Stimulated activated CD8-positive, alpha-beta memory T cell treated with anti-CD3 and anti-CD28 coated beads, Interleukin-4, amount 100 ng/mL, for 48 hours (primary cell): ENCODE measurements at places on chromosomes 6 and 20.

DNA sequence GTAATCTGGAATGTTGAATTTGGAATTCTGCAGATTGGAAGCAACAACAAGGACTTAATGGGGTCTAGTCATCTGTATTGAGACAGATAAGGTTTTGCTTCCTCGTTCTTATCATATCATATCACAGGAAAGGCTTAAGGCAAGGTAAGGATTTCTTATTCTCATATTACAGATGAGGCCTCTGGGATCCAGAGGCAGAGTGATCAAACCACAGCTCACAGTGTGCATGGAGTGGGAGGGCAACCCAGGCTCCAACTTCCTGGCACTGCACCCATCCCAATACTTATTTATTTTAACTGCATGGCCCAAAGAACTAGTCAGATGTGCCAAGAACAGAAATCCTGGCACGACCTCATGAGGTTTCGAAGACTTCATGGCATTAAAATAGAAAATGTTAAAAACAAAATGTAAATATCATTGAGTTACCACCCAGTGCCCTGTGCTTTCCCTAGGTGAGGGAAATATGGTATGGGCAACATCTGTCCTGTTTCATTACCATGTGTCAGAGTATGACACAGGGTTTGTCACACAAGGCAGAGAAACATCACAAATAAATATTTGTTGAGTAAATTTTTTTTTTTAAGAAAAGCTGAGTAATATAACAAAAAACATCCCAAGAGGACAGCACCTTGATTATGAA lies 191.9 kb downstream of the ISM1 start:
- no peak for DNase-seq

DNA sequence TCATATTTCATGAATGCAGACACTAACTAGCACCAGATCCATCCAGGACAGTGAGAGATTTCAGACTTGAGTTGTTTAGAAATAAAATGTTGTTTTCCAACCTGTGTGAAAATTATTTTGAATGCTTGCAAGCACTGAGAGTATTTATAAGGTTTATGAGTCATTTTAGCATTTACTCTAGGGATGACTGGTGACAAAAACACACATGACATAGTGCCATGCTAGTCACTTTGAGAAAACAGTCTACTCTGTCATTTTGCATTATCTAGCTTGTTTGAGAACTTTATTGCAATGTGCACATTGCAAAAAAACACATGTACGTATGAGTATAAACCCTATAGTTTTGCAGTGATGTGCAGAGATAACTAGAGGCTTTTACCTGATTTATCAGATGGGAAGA lies 456.6 kb downstream of the LMBRD1 start:
- no peak for DNase-seq

DNA sequence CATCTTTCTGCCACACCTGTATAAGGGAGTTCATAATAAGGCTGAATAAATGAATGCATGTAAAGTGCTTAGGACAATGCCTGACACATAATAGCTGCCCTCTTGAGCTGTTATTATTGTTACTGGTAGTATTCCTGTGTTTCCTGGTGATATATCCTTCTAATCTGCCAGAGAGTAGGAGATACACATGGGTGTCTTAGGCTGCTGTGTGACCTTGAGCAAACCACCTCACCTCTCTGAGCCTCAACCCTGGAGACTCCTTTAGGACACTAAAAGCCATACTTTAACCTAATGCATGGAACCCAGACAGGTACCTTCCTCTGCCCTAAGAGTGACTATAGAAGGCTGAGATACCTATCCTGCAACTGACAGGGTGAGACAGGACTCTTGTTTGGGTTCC lies 7.6 kb downstream of the SCRT2 start:
- DNase-seq, result no peak

DNA sequence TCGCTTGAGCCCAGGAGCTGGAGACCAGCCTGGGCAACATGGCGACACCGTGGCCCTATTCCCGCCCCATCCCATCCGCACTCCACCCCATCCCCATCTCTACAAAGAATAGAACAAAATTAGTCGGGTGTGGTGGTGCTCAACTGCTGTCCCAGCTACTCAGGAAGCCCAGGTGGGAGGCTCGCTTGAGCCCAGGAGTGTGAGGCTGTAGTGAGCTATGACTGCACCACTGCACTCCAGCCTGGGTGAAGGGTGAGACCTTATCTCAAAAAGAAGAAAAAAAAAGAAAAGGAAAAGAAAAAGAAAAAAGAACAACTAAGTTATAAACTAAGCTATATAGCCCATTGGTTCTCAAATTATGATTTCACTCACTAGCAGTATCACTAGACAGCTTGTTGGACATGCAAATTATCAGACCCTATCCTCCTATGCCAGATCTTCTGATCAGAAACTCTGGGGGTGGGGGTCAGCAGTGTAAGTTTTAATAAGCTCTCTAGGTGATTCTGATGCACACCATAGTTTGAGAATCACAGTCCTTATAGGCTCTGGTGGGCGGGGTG lies 491 bp upstream of the ITCH start:
- DNase-seq, result no peak

DNA sequence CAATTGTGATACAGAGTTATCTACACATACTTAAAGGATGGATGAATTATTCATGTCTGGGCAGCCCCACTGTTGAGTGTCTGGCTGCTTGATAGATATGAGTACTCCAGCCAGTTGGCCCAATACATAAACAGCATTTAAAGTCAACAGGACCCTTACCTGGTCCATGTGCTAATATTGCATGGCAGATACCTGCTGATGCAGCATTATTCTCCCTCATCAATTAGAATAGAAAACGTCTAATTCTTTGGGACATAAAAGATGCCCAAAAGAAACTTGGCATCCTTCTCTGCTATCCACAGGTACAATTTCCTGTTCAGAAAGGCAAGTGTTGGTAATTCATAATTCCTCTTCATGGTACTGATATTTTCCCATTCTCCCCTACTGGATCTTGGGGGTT lies 550.8 kb downstream of the TFAP2B start:
- no peak for DNase-seq
